Hematopoietic multipotent progenitor cell (in vitro differentiated cells): ENCODE measurements at places on chromosomes 2 and 18.
A peak's percentile ranks its signal among the peaks of the same experiment; 100 is the strongest.

DNA sequence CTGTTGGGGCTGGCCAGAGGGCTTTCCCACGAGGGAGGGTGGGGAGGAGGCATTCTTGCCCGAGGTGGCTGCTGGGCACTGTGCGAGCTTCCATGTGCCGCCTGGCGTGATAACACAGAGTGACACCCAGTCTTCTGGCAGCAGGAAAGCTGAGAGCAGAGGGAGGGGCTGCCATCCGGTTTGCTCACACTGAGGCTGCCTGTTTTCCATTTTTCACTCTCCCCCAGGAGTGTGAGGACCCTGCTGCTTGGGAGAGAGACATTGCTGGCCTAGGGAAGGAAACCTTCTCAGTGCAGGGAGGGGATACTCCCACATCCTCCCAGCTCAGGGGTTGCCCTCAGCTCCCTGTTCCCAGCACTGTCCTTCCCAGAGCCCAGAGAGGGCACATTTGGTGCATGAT, 73.1 kb downstream of the INHBB start:
- DNase-seq, result no peak

GRCh38 chr2:237546040-237546875, 20.1 kb upstream of the PRLH start:
- DNase-seq, result no peak

DNA sequence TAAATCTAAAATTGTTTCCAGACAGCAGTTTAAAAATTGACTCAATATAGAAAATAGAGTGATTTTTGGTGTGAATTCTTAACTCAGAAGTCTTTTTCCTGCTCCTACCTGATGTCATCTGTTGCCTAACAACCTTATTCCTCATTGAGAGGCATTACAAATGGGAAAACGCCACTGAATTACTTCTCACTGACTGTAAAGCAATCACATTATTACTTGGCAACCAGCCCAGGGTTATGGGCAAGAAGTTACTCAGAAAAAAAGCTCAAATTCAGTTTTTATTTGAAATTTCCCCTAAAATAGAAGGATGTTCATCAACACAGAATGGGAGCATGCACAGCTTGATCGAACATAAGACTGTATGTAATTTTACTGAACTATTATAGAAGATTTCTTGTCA, 201.8 kb upstream of the GULP1 start:
- no peak for DNase-seq

- DNase-seq, result no peak
These were observed 247.9 kb downstream of the TSN start for GRCh38 chr2:122003196-122003940.

GRCh38 chr2:131029812-131030211, 63.4 kb downstream of the FAM168B start:
- DNase-seq, result no peak

GRCh38 chr2:129103936-129104878, 785.5 kb upstream of the HS6ST1 start:
- DNase-seq, result no peak

DNA sequence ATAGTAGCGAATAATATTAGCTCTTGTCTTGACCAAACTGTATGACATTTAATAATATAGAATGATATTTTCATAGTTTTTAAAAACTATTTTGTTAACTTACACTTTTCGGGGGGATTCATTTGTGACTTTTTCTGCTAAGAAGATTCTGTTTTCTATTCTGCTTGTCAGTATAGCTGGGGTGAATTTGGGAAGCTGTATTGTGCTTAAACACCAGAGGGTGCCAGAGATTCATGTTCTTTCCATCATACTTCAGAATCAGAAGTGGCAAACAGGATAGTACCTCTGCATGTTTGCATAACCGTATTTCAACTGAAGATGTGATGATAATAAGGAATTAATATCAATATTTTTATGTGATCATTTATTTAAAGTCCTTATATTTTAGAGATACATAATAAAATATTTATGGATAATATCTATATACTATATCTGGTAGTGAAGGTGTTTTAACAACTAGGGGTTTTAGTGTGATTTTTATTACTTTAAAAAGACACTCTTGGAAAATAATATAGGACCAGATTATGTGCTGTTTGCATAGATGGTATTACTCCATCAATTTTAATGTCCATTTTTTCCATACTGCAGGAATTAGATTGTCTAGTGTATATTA, 81.0 kb downstream of the TAF4B start:
- peak; percentile 69 for DNase-seq

- no peak for DNase-seq
These were observed 327.2 kb downstream of the SATB2 start for GRCh38 chr2:199130501-199130900.

GRCh38 chr2:85650456-85650855, 17.5 kb downstream of the SFTPB start:
- DNase-seq, result no peak

DNA sequence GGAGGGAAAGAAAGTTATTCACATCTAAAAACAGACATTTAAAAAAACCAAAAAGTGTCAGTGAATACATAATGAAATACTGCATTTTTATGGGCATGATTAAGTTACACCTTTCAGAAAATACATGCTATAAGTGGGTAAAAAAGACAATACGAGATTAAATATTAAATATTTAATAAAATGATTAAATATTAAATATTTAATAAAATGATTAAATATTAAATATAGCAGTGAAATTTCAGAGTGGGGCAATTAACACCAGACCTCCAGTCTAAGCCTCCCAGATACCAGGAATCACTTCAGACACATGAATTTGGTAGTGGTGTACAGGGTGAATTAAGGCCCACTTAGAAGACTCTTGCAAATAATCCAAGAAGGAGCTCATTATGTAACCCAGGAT, 15.5 kb downstream of the RBM43 start:
- DNase-seq, result no peak

GRCh38 chr2:8489221-8489620, 192.6 kb upstream of the ID2 start:
- no peak for DNase-seq

- DNase-seq, result no peak
These were observed 75.1 kb upstream of the TWIST2 start for GRCh38 chr2:238772635-238773297.

DNA sequence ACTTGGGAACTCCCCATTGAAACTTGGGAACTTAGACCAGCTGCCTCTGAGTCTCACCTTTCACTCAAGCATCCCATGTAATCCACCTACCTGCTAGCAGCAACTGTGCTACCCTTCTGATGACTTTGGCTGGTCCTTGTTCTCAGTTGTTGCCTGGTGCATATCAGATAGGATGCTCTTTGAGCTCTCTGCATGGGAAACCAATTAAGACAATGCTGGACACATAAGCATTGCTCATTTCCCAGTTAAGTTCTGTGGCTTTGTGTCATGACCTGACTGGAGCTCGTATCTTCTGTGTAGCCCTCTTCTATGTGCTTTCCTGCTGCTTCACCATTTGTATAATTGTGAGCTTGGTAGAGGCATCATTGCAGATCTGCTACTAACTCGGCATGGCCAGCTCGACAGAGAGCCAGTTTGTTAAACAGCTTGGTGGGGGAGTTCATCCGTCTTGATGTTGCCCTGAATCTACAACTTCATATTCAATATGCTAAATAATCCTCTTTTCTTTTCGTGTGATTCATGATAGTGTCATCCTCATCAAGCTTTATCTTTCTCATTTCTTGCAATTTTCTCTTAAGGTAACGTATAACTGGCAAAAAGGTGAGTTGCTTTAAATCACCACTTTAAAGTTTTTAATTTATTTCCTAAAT, 447.5 kb upstream of the SLC14A2 start:
- DNase-seq, result no peak

- peak; percentile 21 for DNase-seq
These were observed 85.6 kb downstream of the IKZF2 start for GRCh38 chr2:213065583-213066442.

DNA sequence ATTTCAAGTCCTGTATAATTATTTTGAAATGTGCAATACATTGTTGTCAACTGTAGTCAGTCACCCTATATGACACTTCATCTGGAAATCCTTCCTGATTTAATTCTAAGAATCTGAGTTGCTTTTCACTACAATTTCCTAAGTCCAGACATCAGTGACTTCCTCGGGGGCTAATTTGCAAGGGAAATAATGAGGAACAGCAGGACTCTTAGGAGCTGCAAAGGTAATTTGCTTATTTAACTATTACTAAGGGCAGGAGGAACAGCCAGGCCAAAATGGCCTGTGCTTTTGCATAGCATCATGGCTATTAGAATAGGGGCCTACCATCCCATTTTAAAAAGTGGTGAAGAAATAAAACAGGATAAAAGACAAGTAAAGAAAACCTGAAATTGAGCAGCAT, 178.8 kb downstream of the MC4R start:
- no peak for DNase-seq

- DNase-seq, result no peak
These were observed 73.3 kb upstream of the TFCP2L1 start for GRCh38 chr2:121358291-121358690.

- no peak for DNase-seq
These were observed 83.5 kb upstream of the SERPINE2 start for GRCh38 chr2:224122542-224122941.

DNA sequence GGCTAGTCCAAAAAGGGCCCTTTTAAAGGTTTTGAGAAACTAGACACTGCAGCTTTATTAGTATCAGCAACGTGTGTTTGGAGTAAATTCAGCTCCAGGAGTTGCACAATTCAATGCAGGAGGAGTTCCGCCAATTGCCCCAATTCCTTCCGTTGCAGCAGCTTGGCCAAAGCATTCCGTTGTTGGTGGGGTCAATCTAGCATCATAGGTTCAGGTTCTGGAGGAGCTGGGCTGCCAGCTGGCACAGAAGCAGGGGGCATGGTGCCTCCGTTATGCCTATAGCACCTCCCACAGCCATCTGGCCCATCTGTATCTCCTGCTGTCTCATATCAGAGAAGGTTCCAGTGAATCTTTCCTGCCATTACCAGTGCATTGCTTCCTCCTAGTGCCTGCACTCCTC, 55.4 kb downstream of the REL start:
- DNase-seq, result no peak

DNA sequence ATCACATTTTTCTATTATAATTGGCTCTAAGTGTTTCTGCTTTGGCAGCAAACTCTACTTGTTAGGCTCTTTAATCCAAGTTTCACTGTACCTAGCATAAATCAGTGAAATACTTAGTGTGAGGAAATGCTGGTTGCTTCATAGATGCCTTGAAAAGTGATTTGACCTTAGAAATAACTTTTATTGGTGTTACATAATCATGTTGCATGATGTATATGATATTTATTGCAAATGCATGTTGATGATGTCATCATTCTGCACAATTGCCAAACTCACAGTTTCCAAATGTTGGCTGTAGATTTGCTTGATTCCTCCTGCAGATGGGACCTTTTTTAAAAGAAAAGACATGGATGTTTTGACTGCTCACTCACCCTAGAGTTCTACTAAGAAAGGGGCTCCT, 137.6 kb upstream of the BCL2L11 start:
- no peak for DNase-seq

DNA sequence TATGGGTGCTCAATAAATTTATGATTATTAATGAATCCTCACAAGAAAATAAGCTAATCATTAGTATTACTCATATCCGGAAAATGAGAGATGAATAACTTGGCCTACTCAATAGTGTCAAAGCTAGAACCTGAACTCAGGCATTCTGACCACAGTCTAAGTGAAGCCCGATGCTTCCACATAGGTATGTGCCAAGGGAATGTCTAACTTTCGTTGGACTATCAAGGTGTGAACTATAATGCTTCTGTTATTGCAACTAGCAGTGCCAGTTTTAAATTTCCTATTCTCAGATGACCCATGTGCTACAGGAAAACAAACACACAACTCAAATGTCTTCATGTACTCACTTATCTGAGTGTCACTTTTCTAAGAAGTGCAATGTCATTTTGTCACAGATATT, 1.8 kb downstream of the BARD1 start:
- DNase-seq, result no peak

DNA sequence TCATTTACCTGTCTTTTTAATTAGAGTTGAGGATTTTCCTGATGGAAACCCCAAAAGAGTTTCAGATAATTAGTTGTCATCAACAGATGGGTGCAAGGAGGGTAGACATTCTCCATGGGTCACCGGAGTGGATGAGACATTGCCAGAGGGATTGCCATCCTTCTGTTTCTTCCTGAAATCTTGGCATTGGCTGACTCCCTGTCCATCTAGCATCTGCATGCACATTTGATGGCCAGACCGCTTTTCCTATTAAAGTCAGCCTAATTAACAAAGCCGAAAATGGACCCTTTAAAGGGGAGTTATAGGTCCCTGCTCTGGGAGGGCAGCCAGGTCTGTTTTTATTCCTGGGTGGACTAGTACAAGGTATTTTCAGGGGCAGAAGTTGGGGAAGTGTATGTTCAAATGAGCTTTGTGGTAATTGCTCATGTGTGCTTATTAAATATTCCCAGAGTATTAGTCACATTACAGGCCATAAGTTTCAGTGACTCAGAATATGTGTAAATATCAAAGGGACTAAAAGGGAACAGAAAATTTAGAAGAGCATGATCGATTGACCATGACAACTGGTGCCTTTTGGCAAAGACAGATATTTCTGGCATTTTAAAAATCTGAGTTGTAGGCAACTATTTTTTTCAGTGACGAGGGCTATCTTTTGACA, 209.8 kb downstream of the PHLPP1 start:
- DNase-seq, result no peak

DNA sequence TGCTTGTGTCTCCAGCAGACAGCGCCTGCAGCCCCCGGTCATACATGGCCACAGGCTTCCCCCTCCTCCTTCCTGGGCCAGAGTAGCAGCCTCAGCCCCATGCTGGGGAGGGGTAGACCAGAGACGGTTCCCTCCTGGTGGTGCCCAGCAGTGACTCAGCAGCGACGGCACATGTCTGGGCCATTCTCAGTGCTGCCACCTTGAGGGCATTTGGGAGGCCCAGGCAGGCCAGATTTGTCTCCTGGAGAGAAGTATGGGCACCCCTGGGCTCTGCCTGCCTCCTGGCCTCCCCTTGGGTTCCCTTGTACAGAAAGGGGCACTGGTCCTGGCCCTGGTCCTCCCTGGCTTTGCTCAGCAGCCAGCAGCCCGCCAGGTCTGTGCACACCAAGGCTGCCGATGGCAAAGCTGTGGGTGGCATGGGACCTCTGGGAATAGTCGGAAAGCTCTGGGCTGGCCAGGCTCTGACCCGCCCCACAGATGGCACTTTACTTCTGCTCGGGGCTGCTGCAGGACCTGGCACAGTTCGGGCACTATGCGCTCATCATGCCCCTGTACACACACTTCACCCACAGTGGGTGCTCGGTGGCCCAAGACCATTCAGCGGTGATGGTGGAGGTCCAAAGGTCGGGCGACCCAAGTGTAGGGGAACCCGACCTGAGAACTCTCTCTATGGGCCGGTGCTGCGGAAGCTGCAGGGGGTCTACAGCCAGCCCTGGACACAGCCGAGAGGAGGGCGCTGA, 11.4 kb upstream of the ALPI start:
- no peak for DNase-seq

DNA sequence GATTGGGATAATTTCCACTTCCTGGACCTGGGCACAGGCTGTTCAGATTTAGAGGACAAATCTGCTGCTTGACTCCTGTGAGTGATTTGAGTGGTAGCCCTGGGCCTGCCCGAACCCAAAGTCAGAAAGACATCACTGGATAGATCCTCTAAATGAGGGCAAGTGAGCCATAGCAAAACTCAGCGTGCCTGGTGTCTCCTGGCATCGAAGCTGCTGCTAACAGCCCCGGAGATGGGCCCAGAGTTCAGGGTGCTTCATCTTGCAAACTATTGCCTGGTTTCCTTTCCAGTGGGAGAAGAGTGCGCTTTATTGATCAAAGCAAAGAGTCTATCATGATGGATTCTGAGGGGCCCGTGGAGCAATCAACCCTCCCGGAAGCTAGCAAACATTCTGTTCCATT, 153.1 kb upstream of the KLHL29 start:
- no peak for DNase-seq

GRCh38 chr18:23861805-23862470, 152.6 kb upstream of the TTC39C start:
- no peak for DNase-seq
